NCI-H187 treated with DMSO at 0.1 percent for 48 hours (cell line): ENCODE measurements at places on chromosomes 3 and 15.

- DNase-seq: no peak
Observed at GRCh38 chr3:189587664-189588040, 43.5 kb upstream of the TP63 start.

DNA sequence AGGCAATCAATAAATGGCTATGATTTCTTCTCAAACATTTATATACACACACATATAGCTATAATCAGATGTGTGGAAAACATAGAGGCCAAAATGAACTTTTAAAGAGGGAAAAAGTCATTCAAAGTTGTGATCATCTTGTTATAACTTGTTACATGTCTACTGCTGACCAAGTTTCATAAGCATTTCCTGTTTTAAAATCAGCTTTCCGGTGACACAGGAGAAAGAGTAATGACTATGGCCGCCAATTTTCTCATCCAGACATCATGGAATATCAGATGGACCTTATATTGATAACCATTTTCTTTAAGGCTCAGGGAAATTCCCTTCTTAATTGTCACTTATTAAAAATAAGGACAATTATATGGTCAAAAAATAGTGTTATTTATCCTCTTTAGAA is 71.7 kb upstream of the AGTR1 start:
- DNase-seq: no peak

GRCh38 chr3:65607101-65607500 is 431.6 kb downstream of the MAGI1 start:
- DNase-seq: no peak

- no peak for DNase-seq
Observed at GRCh38 chr3:137687181-137687879, 76.8 kb upstream of the SOX14 start.

DNA sequence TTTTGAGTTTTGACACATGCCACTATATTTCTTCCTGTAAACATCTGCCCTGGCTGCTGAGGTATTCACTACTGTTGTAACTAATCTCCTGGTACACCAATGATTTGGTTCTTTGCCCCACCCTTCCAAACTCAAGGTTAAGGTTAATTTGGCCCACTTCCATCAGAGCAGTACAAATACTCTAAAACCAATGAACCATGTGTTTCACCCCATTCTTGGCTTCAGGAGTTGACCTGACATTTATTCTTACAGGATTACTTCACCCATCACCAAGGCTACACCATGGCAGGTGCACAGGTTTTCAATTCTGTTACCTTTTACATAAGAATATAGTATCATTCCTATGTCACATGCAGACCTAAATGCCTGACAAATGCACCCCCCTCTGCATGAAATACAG is 1179.9 kb downstream of the ZPLD1 start:
- no peak for DNase-seq

GRCh38 chr3:173653781-173654180 is 256.2 kb downstream of the NLGN1 start:
- no peak for DNase-seq
